ENCODE measurements at places on chromosomes 13 and 19. TPM values are rescaled to one million over a fixed set of nuclear protein-coding genes. Genes with fewer than 3 reads are reported as not detected.
A peak's percentile ranks its signal among the peaks of the same experiment; 100 is the strongest.

The MIPEP gene
- total RNA-seq = 13.2 TPM

- no peak overlapping the region for H3K4me3 ChIP-seq
- no peak overlapping the region for H3K27ac ChIP-seq
- no peaks in the 10 kb centered on the region for H3K4me1 ChIP-seq
- no peak for DNase-seq
- no peaks in the 10 kb centered on the region for H3K36me3 ChIP-seq
These were observed 117.1 kb upstream of the SLITRK5 start for GRCh38 chr13:87554045-87554444.

DNA sequence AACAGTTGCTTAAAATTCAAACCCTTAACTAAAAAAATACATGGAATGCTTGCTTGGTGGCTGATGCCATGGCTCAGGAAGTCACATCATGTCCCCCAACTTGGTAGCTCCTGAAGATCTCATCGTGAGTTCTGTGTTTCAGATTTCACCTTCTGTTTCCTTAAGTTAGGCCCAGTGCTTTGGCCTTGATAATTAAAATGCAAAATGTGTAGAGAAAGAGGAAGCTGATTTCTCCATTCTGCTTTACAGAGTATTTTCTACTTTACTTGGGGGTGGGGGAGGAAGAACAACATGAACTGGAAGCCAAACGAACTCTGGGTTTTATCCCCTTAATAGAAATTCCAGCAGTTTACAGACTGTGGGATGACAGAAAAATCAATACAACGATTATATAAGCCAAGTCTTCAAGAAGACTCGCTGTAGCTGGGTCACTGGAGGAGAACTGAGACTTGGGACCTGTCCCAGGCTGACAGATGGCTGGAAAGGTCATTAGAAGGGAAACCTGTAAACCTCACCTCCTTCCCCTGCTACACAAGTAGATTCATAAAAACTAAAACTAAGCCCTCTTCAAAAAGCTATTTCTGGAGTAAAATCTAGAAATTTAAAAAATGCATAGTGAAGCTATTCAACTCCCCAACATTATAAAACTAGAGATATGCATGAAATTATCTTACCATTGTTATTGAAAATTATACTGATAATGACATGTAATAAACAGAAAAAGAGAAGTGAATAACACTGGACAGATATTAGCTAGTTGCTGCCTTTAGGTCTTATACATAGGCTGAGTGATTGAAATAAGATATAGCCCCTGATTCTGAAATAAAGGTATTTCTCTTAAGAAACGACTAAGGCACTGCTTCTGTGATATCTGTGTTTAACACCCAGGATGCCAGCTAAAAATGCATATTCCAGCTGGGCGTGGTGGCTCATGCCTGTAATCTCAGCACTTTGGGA lies 22.1 kb upstream of the GGACT start:
- DNase-seq = no peak
- peaks cover 4% of the 10 kb centered on the region for H3K36me3 ChIP-seq
- no peak overlapping the region for H3K27ac ChIP-seq
- no peaks in the 10 kb centered on the region for H3K27me3 ChIP-seq

- H3K27me3 ChIP-seq = no peaks in the 10 kb centered on the region
- H3K27ac ChIP-seq = no peak overlapping the region
- DNase-seq = no peak
- no peak overlapping the region for H3K4me3 ChIP-seq
- peaks cover 48% of the 10 kb centered on the region for H3K36me3 ChIP-seq
- no peaks in the 10 kb centered on the region for H3K4me1 ChIP-seq
These were observed 27.3 kb downstream of the TM9SF2 start for GRCh38 chr13:99528547-99528946.

DNA sequence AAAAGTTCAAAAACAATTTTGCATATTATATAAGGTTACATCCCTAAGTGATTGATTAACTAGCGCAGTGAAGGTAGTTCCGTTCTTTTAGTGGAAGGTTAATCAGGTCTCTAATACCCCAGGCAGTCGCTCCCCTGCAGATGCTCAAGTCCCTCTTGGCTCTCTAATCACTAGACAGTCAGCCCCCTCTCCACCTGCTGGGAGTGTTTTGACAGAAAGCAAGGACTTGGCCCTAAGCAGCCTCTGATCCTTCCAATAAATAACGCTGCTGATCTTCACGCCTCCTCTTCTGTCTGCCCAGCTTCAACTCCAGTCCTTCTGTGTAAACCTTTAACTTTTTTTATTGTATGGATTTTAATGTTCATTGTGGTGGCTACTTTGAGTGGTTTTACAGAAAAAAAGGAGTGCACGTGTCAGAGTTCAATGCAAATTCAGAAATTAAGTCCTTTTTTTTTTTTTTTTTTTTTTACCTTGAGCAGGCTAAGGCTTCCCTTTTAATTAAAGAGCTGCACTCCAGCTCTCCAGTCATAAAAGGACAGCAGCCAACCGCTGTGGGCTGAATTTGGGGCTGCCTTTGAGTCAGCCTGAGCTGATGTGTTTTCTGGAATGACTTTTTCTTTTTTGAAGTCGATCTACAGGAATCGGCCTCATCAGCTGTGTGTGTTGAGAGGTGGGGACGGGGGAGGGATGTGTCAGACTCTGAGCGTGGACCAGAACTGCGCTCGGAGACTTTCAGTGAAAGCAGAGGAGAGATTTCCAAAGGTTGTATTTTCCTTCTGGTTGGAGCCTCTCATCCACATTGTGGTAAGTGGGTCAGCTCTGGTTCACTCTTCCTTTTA lies 33.8 kb upstream of the MYO16 start:
- H3K4me1 ChIP-seq = no peaks in the 10 kb centered on the region
- H3K27me3 ChIP-seq = no peaks in the 10 kb centered on the region
- DNase-seq = no peak

GRCh38 chr19:51478381-51479234 lies at the start of gene CEACAM18:
CEACAM18 (plus strand) TSS chr19:51478539.
- no peaks in the 10 kb centered on the region for H3K4me1 ChIP-seq
- no peak within 1 kb of the TSS for H3K27ac ChIP-seq
- H3K27me3 ChIP-seq = no peaks in the 10 kb centered on the region
- DNase-seq = no peak
- H3K4me3 ChIP-seq = no peak within 1 kb of the TSS

GRCh38 chr13:74061926-74062595 lies 72.1 kb downstream of the KLF12 start:
- no peaks in the 10 kb centered on the region for H3K36me3 ChIP-seq
- peak overlapping the region; percentile 56 for H3K27ac ChIP-seq
- H3K4me1 ChIP-seq = peaks cover 16% of the 10 kb centered on the region
- no peak for DNase-seq

The PTH2 gene
- total RNA-seq = not detected

DNA sequence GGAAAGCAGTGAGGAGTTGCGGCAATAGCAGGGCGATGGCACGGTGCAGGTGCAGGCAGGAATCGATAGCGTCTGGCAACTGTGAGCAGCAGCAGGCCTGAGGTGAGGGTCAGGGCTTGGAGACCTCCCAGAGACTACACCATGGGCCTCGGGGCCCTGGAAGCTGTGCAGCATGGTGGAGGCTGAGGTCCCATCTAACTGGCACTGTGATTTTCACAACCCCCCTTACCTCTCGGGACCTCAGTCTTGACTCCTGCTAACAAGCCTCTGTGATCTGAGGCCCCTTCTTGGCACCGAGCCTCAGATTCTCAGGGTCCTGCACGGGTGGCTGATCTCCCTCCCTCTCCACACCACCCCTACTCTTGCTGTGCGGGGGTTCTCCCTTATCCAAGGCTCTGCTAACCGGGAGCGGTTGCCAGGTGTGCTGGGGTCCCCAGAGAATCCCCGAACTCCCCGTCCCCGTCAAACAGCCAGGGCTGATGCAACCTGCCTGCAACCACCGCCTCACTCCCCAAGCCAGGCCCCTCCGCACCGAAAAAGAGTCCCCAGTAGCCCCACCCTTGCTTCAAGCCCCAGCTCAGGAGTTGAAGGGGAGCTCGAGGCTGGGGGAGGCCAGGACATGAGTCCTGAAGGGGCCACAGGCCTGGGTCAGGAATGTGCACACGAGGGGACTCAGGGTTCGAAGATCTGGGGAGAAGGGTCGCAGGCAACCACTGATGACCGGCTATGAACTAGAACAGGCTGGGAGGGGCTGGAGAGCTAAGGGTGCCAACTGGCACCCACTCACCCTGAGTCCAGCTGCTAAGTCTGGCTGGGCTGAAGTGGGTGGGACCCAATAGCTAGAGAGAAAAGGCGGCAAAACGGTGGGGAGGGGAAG lies 4.8 kb upstream of the ATF5 start:
- H3K4me3 ChIP-seq = no peak overlapping the region
- H3K36me3 ChIP-seq = peaks cover 56% of the 10 kb centered on the region
- no peaks in the 10 kb centered on the region for H3K27me3 ChIP-seq
- no peak for DNase-seq
- H3K27ac ChIP-seq = no peak overlapping the region

- H3K36me3 ChIP-seq = no peaks in the 10 kb centered on the region
- H3K4me3 ChIP-seq = no peak overlapping the region
- H3K27ac ChIP-seq = no peak overlapping the region
- H3K27me3 ChIP-seq = peaks cover 31% of the 10 kb centered on the region
These were observed 14.0 kb upstream of the RAB20 start for GRCh38 chr13:110575322-110576069.

- DNase-seq = no peak
- no peaks in the 10 kb centered on the region for H3K27me3 ChIP-seq
- H3K4me1 ChIP-seq = no peaks in the 10 kb centered on the region
These were observed at the start of gene ZNF578 for GRCh38 chr19:52453324-52454094. ZNF578 (plus strand) TSS chr19:52453553; CDS start chr19:52501846, 48,293 bp downstream.

- no peak overlapping the region for H3K27ac ChIP-seq
- no peak for DNase-seq
- no peaks in the 10 kb centered on the region for H3K36me3 ChIP-seq
- H3K4me3 ChIP-seq = no peak overlapping the region
- H3K4me1 ChIP-seq = peaks cover 14% of the 10 kb centered on the region
- peaks cover 3% of the 10 kb centered on the region for H3K27me3 ChIP-seq
These were observed 29.5 kb upstream of the SACS start for GRCh38 chr13:23462815-23463559.

DNA sequence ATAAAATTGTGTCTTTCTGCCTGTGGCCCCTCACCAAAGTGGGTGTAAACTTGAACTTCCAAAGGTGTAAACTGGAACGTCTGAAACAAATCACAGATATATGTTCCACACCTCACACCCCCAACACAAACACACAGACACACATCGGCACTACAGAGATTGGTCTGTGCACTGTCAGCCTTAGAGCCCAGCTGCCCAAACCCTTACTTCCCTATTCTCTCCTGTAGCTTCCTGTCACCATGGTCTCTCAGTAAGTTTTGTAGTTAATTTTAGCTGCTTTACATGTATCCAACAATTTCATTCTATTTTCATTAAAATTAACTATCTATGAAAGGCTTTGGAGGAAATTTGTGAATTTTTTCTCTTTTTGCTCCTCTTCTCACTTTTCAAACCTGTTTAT lies 5.4 kb downstream of the TM9SF2 start:
- no peaks in the 10 kb centered on the region for H3K27me3 ChIP-seq
- no peak for DNase-seq
- peaks cover 14% of the 10 kb centered on the region for H3K36me3 ChIP-seq
- no peak overlapping the region for H3K27ac ChIP-seq
- H3K4me1 ChIP-seq = peaks cover 3% of the 10 kb centered on the region

DNA sequence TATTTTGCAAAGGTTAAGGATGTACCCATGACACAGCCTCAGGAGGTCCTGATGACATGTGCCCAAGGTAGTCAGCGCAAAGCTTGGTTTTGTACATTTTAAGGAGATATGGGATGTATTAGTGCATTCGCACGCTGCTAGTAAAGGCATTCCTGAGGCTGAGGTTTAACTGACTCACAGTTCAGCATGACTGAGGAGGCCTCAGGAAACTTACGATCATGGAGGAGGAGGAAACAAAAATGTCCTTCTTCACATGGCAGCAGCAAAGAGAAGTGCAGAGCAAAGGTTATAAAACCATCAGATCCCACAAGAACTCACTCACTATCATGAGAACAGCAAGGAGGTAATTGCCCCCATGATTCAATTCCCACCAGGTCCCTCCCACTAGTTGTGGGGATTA lies 1017.4 kb downstream of the EFNB2 start:
- no peaks in the 10 kb centered on the region for H3K4me1 ChIP-seq
- DNase-seq = no peak
- H3K36me3 ChIP-seq = no peaks in the 10 kb centered on the region

DNA sequence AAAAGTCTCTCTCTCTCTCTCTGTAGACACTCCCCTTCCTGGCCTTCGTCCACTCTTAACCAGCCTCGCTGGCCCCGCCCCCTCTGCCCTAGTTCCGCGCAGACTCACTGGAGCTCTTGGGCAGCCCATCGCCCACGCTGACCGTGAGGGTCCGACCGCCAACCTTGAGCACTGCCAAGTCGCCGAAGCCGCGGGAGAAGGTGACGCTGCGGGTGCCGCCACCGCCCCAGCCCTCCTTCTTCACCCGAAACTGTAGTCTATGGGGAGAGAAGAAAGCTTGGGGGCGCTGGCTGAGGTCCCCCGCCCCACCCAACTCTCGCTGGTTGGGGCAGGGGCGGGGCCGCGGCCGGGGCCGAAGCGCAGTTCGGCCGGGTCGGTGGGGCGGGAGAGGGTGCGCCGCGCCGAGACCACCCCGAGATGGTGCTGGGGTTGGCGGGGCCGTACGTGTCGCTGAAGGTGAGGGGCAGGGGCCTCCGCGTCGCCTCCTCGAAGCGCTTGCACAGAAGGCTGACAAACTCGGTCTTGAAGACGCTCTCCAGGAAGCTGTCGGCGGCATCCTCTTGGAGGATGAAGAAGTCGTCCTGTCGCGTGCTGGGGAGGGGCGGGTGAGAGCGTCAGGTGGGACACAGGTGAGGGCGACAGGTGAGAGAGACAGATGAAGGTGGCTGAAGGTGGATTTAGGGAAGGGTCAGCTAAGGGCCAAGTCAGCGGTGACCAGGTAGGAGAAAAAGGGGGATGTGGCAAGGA lies 12.6 kb upstream of the ZNF414 start:
- DNase-seq = no peak
- H3K36me3 ChIP-seq = no peaks in the 10 kb centered on the region
- H3K27me3 ChIP-seq = no peaks in the 10 kb centered on the region

GRCh38 chr19:33208904-33209849 lies 15.0 kb downstream of the LRP3 start:
- no peaks in the 10 kb centered on the region for H3K27me3 ChIP-seq
- no peaks in the 10 kb centered on the region for H3K4me1 ChIP-seq
- DNase-seq = no peak
- no peak overlapping the region for H3K4me3 ChIP-seq
- no peak overlapping the region for H3K27ac ChIP-seq

GRCh38 chr13:68481130-68481529 lies 1251.0 kb upstream of the PCDH9 start:
- no peaks in the 10 kb centered on the region for H3K4me1 ChIP-seq
- no peaks in the 10 kb centered on the region for H3K36me3 ChIP-seq
- no peak for DNase-seq
- H3K27me3 ChIP-seq = no peaks in the 10 kb centered on the region

- H3K36me3 ChIP-seq = peaks cover 2% of the 10 kb centered on the region
- H3K27ac ChIP-seq = no peak overlapping the region
- no peak overlapping the region for H3K4me3 ChIP-seq
- DNase-seq = no peak
- H3K4me1 ChIP-seq = peaks cover 48% of the 10 kb centered on the region
- no peaks in the 10 kb centered on the region for H3K27me3 ChIP-seq
These were observed 793.6 kb downstream of the UQCRFS1 start for GRCh38 chr19:28419312-28419711.
